Activated CD8-positive, alpha-beta memory T cell treated with anti-CD3 and anti-CD28 coated beads, Interleukin-2, amount 10 ng/mL, durations not matched to agents 7 days and 5 days (primary cell): ENCODE measurements at places on chromosomes 6 and 20.

DNA sequence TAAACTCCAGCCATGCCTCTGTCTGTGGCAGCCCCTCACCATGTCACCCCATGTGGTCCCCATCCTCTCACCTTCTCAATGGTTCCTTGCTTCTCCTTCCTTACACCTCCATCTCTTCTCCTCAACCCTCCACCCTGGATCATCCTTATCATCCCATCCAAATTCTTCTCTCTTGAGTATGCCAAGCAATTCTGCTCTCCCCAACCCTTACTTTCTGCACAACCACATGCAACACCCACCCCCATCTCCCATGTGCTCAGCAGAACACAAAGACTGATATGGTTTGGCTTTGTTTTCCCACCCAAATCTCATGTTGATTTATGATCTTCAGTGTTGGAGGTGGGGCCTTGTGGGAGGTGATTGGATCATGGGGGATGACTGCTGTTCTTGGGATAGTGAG lies 42.5 kb upstream of the RALY start:
- H3K36me3 ChIP-seq: peaks cover 3% of the 10 kb centered on the region
- no peak for DNase-seq
- no peak overlapping the region for H3K27ac ChIP-seq
- H3K27me3 ChIP-seq: peaks cover 10% of the 10 kb centered on the region
- no peak overlapping the region for H3K4me3 ChIP-seq

- no peak overlapping the region for H3K27ac ChIP-seq
- H3K27me3 ChIP-seq: peaks cover 34% of the 10 kb centered on the region
- peak; percentile 63 for DNase-seq
- no peaks in the 10 kb centered on the region for H3K36me3 ChIP-seq
- no peak overlapping the region for H3K4me3 ChIP-seq
These were observed 28.5 kb downstream of the C6orf15 start for GRCh38 chr6:31083742-31084354.

DNA sequence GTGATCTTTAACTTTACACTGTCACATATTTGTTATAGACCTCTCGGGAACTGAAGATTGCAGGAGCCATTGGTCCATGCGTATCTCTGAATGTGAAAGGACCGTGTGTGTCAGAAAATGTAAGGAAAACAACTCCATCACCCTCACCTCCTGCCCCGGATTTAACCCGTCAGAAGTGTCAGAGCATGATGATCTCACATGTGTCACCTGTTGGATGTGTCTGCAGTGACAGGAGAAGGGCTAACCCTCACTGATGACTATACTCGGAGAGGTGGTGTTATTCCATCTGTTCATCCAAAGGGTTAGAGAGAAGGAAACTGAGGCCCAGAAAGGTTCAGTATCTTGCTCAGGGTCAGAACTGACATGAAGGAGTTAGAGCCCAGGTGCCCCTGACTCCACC lies 24.9 kb downstream of the SEC23B start:
- H3K4me3 ChIP-seq: no peak overlapping the region
- H3K27ac ChIP-seq: no peak overlapping the region
- DNase-seq: no peak

GRCh38 chr6:23414051-23414445 lies 712.0 kb upstream of the NRSN1 start:
- no peak overlapping the region for H3K4me3 ChIP-seq
- no peaks in the 10 kb centered on the region for H3K4me1 ChIP-seq
- DNase-seq: no peak
- no peaks in the 10 kb centered on the region for H3K36me3 ChIP-seq

GRCh38 chr6:124830506-124830905 lies 131.7 kb upstream of the RNF217 start:
- no peaks in the 10 kb centered on the region for H3K36me3 ChIP-seq
- H3K27me3 ChIP-seq: no peaks in the 10 kb centered on the region
- no peak for DNase-seq

GRCh38 chr20:35742741-35743523 lies 872 bp upstream of the RBM39 start:
- peak; percentile 41 for DNase-seq
- H3K4me3 ChIP-seq: peak overlapping the region; percentile 94
- H3K27ac ChIP-seq: peak overlapping the region; percentile 100
- no peaks in the 10 kb centered on the region for H3K27me3 ChIP-seq

- H3K27me3 ChIP-seq: no peaks in the 10 kb centered on the region
- peak; percentile 58 for DNase-seq
- peaks cover 52% of the 10 kb centered on the region for H3K4me1 ChIP-seq
These were observed 23.2 kb downstream of the RBCK1 start for GRCh38 chr20:431012-431904.
